ENCODE measurements at places on chromosomes 13 and 19.

DNA sequence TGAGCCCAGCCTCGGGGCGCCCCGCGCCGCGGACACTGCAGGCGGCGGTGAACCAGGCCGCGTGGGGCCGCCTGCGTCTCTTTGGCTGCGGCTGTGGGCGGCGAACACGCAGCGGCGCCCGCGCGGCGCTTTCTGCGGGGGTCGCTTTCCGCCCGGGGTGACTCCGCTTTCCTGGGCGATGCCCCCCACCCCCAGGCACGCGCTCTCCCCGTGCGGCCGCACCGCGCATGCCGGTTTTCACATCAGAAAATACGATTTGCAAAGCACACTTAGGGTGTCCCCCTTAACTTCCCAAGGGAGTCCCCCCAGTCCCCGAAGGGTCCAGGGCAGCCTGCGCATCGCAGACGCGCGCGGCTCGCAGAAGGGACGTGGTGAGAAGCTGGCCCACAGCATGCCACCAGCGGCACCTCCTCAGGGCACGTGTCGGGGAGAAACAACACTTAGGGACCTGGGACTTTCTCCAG lies 5.3 kb downstream of the F7 start:
- no peak for DNase-seq

DNA sequence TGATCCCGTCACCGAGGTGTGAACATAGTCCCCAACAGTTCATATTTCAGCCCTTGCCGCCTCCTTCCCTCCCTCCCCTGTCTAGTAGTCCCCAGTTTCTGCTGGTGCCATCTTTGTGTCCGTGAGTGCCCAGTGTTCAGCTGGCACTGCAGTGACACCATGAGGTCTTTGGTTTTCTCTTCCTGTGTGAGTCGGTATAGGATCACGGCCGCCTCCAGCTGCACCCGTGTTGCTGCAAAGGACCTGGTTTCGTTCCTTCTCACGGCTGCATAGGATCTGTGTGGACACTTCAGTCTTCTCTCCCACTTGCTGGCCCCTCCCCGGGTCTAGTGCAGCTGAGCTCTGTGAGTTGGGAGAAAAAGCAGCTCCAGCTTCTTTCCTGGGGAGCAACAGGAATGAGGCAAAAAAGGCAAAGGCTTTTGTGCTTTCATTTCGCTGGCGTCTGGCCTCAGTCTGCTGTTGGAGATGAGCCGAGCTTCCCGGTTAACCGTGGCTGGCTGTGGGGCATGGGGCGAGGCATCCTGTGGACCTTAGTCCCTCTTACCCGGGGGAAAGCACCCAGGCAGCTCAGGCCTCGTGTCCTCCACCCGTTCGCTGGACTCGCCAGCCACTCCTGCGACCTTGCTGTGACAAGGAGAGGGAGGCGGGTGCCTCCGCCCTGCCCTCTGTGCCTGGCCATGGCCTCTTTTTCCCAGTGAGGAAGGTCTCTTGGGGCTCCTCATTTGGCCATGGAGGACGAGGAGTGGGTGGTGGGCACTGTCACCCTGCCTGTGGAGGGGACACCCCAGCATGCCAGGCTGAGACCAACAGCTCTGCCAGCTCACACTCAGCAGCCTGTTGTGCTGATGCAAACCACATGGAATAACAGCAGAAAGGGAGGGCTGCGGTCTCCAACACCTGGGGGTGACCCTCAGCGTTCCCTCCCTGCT lies 196.5 kb downstream of the TEX29 start:
- no peak for DNase-seq

- peak; percentile 83 for DNase-seq
Measured at GRCh38 chr19:10085641-10086590, at the start of gene SHFL. Gene SHFL (plus strand): TSS chr19:10086317. CDS start chr19:10086428, 111 bp downstream.

GRCh38 chr13:77207943-77208342 lies 119.0 kb downstream of the MYCBP2 start:
- DNase-seq: no peak

DNA sequence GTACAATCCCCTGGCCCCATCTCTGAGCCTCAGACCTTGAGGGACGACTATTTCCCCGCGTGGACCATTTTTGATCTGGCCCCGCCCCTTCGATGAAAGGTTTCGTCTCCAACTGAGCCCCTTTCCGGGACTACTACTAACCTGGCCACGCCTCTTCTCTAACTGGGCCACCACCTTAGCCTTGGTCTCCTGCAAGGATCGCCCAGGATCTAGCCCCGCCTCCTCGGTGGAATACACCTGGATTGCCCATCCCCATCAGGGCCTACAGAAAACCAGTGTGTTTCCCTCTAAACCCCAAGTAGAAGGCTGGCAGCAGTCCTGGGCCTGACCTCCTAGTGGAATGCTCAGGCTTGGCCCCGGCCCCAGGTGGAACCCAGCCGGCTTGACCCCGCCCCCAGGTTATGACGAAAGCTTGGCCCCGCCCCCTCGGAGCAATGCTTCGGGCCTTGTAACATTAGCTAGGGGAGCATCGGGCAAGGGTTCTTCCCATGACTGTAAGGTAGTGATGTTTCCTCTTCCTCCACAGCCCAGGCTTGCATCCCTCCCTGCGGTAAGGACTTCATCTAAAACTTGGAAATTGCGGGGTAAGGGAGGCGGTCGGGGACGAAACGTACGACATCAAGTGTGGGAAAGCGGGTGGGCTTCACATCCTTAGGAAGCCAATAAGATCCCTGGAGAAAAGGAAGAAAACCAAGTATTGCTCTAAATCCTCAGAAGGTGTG lies 9.1 kb downstream of the SPACA6 start:
- peak; percentile 84 for DNase-seq

DNA sequence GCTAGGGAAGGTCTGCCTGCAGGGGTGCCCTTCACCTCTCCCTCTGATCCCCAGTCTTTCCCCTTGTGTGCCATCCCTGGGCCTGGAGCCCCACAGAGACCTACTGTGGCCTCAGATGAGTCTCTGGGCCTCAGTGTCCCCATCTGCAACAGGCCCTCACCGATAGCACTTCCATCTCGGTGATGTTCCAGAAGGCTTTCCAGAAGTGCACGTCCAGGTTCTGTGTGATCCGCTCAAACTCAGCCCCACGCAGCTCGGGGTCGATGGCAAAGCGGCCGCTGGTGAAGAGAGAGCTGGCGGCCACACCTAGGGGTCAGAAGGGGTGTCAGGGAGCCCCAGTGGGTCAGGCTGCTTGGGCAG lies 17.7 kb upstream of the CNFN start:
- DNase-seq: no peak

DNA sequence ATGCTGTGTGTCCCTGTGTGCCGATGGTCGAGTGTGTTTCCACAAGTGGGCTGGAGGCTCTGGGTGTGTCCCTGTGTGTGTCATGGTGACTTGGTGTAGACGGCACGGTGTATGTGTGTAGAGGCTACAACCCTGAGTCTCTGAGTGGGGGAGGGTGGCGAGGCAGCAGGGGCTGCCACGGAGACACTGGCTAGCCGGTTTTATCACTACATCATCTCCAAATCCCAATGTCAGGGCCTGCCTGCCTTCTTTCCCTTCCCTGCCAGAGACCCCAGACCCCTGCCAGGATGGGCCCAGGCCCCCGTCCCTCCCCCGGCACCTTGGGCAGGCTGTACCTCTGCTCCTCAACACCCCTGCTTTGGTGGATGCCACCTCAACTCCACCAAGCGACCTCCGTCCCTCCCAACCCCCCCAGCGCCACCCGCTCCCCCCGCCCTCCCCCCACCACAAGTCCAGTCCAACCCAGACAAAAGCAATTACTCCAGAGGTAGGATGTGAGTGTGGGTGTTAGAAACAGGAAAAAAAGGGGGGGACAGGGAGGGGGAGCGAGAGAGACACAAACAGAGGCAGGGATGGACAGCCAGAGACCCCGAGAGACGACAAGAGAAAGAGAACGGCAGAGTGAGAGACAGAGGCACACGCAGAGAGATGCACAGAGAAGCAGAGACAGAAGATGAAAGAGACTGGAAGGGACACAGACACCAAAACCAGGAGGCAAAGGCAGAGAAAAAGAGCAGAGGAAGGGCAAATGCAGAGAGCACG lies 21.6 kb upstream of the POU2F2 start:
- no peak for DNase-seq

DNA sequence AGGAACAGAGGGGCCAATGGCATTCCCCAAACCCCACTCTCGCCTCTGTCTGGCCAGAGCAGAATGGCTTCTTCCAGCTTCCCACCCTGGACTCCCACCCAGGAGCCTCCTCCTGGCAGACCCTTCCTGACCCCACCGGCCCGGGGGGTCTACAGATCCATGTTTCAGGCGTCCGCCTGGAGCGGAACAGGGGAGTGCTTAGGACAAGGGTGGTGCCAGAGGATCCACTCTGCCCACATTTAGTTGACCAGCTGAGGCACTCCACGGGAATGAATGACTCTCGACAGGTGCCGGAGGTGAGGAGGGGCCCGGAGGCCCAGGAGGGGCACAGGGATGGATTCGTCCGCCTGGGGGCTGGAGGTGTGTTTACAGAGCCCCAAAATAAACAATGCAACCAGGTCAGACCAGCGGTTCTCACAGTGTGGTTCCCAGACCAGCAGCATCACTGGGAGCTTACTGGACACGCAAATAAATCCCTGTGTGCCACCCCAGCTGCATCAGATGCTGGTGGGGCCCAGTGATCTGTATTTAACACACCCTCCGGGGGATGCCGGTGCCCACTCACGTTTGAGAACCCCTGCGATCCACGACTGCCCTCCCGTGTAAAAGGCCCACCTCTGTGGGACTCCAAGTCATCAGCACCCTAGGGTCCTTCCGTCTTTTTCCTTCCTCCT lies 15.1 kb upstream of the NCCRP1 start:
- DNase-seq: no peak
